ENCODE measurements at places on chromosomes 11 and 22.

DNA sequence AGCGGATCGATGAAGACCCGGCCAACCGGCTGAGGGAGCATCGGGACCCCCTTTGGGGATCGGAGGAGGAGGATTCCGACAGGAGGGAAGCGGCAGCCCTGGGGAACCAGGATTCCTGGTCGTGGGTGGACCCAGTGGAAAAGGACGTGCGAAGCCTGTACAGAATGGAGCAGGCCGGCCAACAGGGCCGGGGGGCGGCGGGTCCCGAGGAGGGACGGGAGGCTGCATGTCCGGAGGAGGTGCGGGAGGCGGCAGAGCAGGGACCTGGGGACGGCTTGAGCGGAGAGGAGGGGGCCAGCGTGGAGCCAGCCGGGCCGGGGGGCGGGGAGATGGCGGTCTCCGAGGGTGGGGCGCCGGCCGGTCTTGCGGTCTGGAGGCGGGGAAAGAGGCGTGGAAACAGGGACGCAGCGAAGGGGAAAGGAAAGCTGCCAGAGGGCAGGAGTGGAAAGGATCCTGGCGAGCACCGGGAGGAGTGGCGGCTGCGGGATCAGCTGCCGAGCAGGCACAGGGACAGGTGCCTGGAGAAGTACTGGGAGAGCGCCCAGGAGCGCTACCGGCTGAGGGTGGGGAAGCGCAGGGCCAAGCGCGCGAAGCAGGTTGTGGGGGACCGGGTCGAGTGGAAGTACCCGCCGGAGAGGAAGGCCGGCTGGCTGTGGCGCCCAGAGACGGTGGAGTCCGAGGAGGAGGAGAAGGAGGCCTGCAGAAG lies at the start of gene ANO5:
TSS of gene ANO5 (plus strand) at position 444 of the 706 bp plus-strand sequence. CDS start 408 bp downstream, outside the sequence.
- no peak for DNase-seq

DNA sequence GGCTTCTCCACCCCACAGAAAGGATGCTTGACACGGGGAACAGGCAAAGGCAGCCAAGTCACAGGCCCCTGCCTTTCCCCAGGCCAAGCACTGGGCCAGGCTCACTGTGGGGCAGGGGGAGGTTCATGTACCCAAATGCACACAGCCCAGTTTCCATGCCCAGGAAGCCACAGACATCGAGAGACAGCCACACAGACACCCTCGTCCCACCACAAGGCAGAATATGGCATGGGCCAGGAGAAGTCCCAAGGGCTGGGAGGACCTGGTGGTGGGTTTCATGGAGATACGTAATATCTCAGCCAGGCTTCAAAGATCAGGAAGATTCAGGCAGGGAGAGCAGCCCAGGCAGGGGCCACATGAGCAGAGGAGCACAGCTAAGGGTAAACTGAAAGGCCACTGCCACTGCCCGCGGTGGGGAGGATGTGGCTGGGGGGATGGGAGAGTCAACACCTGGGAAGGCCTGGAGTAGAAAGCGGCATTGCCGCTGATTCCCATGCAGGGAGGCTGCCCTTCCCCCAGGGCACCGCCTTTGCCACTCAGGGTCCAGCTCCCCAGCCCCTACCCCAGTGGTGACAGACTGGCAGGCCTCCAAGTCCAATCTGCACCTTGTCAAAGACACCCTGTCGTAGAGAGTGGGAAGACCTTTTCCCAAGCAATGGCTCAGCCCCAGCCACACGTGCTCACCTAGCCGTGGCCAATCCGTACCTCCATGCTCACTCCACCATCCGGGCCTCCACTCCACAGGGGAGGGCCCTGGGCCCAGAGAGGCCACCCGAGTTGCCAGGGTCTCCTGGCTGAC lies 2.4 kb upstream of the MFNG start:
- no peak for DNase-seq

- DNase-seq, result no peak
These were observed 753 bp downstream of the PTPN5 start for GRCh38 chr11:18790883-18791206.

DNA sequence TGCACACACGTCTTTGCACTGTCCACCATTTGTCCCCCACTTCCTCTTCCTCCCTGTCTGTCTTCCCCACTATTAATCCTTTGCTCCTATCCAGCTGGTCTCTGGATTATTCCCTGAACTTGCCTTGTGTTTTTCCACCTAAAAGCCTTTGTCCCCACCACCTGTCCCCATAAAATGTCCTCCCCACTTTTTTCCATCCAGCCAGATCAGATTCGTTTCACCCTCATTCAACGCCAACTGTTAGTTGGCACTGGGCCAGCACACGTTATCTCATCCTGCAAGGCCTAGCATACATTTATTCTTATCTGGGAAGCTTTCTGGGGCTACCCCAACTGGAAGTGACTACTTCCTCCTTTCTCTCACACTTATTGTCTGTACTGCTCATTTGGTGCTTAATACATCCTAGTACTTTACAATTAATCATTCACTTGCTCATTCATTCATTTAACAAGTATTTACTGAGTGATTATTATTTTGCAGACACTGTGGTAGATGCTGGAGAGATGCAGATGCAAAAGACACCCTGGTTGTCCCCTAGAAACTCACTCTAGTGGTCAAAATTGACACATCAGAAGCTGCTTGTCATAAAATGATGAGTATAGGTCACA lies 96.2 kb downstream of the RASSF10 start:
- DNase-seq, result no peak

GRCh38 chr11:75766443-75767227 lies 1.9 kb upstream of the DGAT2 start:
- DNase-seq, result no peak
